ENCODE measurements at places on chromosomes 5 and 9.
A peak's percentile ranks its signal among the peaks of the same experiment; 100 is the strongest.

DNA sequence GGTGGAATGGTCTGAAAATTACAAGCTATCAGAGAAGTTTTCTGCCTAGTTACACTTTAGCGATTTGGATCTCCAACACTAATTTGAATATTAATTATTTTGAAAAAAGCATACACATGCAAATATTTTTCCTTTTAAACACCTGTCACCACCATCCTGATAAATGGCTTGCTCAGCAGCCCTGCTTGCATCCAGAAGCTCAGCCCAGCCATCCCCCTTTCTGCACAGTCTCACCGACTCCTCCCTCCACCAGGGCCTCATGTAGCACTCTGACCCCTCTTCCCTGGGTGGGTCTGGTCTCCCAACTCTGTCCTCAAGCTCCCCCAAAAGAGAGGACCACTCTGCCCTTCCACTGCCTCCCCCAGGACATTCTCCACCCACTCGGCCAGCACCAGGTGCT is 70.0 kb downstream of the C5orf15 start:
- no peak for DNase-seq

DNA sequence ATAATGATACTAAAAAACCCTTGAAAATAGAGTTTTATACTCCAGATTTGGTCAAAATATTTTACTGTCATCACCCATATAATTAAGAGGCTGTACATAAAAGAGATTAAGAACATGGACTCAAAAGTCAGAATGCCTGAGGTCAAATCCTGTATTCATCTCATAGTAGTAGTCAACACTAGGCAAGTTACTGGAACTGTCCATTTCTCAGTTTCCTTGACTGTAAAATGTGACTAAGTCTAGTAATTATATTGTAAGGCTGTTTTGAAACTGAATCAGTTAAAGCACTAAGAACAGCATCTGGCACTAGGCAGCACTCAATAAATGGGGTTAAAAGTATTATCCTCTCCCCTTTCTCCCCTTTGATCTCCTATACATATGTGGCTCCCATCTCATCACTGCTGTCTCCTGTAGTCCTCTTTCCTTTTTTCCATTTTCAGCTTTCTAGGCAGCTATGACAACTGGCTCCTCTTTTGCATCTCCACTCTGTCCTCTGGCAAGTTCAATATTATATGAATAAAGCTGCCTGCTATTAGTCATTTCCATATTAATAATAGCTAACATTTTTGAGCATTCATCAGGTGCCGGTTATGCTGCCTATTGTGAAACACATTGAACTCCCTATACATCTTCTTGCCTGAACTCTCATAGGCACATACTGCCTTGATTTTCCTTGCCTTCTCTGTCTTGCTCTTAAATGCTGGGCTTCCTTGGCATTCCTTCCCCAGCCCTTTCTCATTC is 185.8 kb upstream of the NREP start:
- DNase-seq: no peak

- no peak for DNase-seq
These were observed 1070.2 kb upstream of the ACO1 start for GRCh38 chr9:31314241-31314640.

DNA sequence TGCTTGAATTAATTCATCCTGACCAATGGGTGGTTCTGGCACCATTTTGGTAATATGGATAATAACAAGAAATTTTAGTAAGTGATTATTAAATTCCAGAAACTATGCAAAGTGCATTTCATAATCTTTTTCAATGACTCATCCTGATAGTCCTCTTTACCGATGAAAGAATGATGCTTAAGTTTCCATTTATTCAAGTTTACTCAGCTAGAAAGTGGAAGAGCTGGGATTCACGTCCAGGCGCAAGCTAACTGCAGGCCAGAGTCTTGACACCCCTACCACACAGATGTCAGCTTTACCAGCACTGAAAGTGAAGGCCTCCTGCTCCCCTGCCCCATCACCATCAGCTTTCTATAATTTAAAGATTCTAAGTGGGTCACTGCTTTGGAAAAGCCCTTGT is 493.5 kb upstream of the WWC1 start:
- DNase-seq: no peak

DNA sequence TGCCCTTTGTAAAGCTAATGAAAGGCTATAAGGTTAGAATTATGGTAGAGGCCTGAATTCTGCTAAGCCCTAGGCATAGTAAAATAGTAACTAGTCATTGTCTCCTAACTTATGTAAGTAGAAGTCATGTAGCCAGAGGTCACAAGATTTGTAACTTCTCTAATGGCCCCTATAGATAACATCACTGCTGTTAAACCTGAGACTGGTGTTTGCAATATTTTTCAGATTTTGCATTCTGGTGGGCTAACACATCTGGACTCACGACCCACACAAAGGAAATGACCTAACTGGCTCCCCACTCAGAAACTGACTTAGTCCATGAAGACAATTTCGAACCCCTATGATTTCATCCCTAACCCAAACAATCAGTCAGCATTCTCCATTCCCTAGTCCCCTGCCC is 37.2 kb upstream of the TTC39B start:
- DNase-seq: no peak

DNA sequence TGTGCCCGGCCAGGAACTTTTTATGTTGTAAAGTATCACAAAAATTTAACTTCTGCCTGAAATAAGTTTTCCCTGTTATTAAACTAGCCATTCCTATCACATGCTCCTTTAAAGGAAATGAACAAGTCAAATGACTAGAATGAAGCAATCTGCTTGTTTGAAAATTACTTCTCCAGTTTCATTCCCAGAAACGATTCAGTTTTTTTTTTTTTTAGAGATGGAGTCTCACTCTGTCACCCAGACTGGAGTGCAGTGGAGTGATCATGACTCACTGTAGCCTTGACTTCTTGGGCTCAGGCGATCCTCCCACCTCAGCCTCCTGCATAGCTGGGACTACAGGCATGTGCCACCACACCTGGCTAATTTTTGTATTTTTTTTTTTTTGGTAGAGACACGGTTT is 13.3 kb upstream of the GNG10 start:
- DNase-seq: no peak

GRCh38 chr5:131186561-131187256 is 16.0 kb downstream of the LYRM7 start:
- no peak for DNase-seq

DNA sequence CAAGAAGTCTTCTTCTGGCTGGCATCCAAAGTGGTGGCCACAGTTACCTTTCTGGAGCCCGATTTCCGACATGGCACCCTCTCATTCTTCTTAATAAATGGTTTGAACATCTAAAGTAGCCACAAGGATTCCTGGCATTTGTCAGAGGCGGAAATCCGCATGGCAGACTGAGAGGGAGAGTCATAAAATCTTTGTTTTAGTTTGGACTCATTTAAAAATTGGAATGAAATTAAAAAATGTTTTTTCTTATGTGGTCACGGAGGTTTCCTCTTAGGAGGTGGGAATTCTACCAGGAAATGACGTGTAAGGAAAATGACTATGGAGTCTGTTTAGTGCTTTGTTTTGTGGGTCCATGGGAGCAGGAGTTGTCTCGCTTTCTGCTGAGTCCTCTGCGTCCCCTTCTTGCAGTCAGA is 133.0 kb upstream of the PTCH1 start:
- no peak for DNase-seq

GRCh38 chr9:32571969-32572899 is 725 bp downstream of the NDUFB6 start:
- DNase-seq: peak; percentile 88

- DNase-seq: no peak
These were observed 188.9 kb downstream of the ARHGAP26 start for GRCh38 chr5:142958944-142959682.

DNA sequence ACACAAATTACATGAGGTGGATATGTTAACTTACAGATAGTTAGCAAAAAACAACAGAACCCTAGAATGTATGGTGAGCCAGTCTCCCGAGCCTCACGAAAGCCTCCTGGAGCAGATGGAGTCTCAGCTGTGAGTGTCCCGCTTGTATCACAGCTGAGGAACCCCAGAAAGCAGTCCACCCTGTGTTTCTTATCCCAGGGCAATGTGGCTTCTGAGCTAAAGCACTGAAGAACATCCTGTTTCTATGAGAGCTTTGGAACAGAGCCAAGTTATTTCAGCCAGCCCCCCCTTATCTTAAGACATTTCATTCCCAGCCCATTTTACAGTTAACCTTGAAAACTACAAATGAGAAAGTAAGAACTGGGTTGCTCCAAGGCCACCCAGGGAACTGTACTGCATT is 1220.9 kb upstream of the CDH6 start:
- DNase-seq: peak; percentile 15

DNA sequence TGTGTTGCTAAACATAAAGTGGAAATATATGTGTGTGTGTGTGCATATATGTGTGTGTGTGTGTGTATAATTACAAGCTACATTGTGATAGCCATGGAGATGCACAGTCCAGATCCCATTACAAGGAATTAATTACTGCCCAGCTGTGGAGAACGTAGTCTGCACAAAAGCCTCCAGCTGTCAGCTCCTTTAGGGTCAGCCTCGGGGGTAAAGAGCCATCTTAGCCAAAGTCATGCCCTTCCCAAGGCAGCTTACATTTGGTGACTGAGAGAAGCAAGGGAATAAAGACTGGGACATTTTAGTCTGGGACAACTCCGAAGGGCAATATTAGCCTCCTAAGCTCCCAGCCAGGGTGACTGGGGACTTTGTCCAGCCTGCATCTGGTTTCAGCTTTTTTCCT is 21.9 kb upstream of the FOCAD start:
- no peak for DNase-seq

DNA sequence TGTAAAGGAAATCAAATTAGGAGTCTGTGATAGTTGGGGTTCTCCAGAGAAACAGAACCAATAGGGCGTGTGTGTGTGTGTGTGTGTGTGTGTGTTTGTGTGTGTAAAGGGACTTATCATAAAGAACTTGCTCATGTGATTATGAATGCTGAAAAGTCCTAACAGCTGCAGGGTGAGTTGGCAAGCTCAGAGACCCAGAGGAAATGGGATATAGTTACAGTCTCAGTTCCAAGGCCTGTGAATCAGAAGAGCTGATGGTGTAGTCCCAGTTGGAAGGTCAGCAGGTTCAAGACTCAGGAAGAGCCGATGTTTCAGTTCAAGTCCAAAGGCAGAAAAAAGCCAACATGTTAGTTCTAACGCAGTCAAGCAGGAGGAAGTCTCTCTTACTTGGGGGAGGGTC is 214.2 kb downstream of the ELAVL2 start:
- DNase-seq: no peak

- DNase-seq: no peak
These were observed 9.1 kb downstream of the CHMP5 start for GRCh38 chr9:33273972-33274328.

- DNase-seq: no peak
These were observed 139.7 kb downstream of the SEC61B start for GRCh38 chr9:99361817-99362216.

- DNase-seq: peak; percentile 80
These were observed 17.3 kb upstream of the ODF2 start for GRCh38 chr9:128438343-128439109.

- peak; percentile 26 for DNase-seq
These were observed 24.0 kb downstream of the NNT start for GRCh38 chr5:43627028-43627427.

DNA sequence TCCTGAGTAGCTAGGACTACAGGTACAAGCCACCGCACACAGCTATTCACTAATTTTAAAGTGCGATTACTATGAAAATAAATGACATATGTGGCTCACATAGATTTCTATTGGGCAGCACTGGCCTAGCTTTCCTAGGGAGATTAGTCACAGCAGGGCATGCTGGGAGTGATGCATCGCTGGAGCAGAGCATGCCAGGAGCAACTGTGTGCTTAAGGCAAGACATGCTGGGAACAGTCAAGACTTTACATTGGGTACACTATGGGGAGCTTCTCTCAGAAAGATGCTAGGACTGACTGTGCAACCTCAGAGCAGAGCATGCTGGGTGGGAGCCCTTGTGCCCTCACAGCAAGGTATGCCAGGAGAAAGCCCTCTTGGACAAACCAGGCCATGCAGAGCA is 9.3 kb downstream of the ST6GALNAC6 start:
- no peak for DNase-seq

DNA sequence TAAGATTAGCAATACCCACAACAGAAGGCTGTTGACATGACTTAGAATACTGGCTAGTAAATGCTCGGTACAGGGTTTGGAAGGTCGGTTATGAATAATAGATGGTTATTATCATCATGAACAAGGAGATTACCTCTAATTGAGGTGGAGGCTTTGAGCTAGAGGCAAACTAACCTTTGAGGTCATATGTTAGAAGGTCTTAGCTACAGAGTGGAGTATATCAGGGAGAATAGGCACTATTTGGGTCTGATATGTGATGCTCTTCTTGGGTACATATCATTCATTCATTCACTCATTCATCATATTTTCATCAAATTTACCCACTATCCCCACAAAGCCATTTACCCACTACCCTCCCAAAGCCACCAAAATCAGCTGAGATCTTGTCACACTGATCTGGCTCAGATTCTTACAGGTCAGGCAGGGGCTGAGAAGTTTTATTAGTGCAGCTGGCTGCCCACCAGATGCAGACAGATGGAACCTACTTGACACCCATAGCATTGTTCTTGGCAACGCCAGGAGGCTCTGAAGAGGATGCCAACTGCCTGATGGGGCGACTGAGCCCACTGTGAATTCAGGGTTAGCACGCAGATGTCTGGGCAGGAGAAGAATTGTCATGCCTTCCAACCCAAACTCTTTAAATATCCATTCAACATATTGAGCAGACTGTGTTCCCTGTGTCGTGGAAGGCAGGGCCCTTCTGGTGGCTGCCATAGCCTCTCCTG is 90.2 kb upstream of the SH3PXD2B start:
- no peak for DNase-seq

- DNase-seq: no peak
These were observed 9.0 kb downstream of the FUBP3 start for GRCh38 chr9:130588416-130588815.

DNA sequence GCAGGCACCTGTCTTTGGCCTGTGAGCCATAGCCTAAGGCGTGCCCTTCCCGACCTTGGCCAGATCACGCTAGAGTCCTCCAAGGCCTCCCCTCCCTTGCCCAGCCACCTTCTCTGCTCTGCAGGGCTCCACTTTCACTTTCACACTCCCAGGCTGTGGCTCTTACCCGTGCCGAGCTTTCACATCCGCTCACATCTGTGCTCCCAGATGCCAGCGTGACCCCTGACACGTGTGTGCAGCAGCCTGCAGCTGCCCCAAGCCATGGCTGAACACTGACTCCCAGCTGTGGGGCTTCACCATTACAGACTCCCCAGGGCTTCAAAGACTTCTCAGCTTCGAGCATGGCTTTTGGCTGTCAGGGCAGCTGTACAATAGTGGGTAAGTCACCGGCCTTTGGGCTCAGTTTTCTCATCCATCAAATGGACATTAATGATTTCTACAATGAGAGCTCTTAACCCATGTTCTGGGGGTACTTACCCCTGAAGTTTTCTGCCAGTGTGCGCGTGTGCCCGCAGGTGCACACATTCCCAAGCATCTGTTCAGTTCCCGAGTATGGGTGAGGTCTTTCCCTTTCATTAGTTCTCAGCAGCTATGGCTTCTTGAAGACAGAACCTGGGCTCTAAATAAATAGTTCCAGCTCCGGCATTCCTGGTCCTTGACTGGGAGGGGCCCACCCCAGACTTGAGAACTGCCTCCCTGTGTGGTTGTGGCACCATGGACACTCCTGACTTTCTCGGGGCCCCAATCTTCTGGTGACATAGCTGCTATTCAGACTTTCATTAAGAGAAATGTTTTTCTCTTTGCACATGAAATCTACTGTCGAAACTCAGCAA is 118.6 kb downstream of the RGS3 start:
- DNase-seq: peak; percentile 88

GRCh38 chr5:15472116-15472515 is 27.9 kb upstream of the FBXL7 start:
- no peak for DNase-seq

All from hematopoietic multipotent progenitor cell treated with erythropoietin and hydrocortisone succinate and interleukin-3 and kit ligand, for 15 days (in vitro differentiated cells).